ENCODE measurements at places on chromosomes 7 and 10.
A peak's percentile ranks its signal among the peaks of the same experiment; 100 is the strongest.

DNA sequence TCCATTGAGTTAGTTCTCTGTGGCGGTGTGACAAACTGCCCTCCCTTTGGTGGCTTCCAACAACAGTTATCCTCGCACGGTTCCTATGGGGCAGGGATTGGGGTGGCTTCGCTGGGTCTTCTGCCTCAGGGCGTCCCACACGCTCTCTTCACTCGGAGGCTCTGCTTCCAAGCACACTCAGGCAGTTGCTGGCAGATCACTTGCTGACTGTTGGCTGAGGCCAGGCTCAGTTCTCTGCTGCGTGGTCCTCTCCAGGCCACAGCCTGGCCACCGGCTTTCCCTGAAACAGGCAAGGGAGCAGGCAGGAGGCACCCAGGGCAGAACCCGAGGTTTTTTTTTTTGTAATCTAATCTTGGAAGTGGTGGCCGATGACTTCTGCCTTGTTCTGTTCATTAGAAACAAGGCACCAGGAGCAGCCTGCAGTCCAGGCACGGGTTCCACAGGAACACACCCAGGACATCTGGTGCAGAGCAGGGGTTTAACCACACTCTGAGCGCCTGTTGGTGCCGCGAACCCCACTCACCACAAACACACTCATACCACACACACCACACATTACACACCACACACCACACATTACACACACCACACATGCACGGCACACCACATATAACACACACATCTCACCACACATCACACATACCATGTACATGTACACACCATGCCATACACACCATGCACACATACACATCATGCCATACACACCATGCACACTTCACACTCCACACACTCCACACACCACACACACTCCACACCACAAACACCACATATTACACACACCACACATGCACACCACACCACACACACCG lies 112.2 kb downstream of the PTPN20 start:
- DNase-seq: no peak

GRCh38 chr10:63209705-63210104 lies 76.6 kb downstream of the NRBF2 start:
- no peak for DNase-seq

- DNase-seq: no peak
Measured at GRCh38 chr10:97850446-97850845, 803 bp downstream of the GOLGA7B start.

GRCh38 chr7:12706900-12707536 lies 19.6 kb downstream of the ARL4A start:
- no peak for DNase-seq

GRCh38 chr10:88343761-88344484 lies 239.2 kb downstream of the RNLS start:
- peak; percentile 2 for DNase-seq

DNA sequence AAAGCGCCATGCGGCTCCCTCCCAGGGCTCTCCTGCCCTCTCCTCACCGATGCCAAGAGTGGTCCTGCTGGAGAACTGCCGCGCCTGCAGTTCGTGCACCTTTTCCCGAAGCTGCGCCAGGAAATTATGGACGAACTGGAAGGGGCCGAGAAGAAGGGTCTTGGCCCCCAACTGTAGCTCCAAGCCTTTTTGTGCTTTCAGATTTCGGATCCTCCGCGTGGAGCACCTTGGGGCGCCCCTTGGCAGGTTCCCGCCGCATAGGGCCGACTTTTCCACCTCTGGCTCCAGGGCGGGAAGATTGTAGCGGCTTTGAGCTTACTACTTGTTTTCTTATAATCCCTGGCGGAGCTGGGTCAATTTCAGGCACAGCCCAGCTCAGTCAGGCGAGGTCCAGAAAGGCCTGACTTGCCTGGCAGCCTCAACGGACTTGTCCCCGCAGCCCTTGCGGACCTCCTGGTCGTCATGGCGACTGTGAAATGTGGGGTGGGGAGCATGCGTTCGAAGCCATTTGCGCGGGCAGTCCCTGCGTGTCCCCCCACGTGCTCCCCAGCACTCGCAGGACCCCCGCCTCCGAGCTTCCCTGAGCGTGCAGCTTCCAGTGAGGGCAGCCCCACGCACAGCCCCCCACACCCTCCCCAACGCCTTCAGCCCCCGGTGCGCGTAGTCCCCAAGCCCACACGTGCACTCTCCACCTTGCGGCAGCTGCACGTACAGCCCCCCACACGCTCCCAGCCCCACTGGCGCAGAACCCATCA lies 129.9 kb downstream of the KBTBD2 start:
- no peak for DNase-seq

- no peak for DNase-seq
Measured at GRCh38 chr7:151838861-151839381, 38.0 kb downstream of the PRKAG2 start.

GRCh38 chr7:5477126-5477525 lies 53.5 kb upstream of the TNRC18 start:
- DNase-seq: no peak

DNA sequence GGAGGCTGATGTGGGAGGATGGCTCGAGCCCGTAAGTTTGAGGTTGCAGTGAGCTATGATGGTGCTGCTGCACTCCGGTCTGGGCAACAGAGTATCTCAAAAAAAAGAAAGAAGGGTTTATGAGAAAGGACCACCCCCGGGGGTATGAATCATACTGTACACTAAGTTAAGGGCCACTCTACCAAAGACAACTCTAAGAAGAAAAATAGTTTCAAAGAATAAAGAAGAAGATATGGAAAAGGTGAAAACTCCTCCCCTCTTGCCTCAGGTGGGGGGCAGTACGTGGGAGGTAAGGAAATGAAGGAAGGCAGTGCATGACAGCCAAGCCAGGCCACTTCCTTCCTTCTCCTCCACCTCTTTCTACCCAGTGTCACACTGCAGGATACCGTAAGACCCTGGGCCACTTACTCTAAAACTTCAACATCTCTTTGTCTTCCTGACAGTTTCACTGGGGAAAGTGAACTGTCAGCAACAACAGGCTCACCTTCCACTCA lies 61.3 kb downstream of the PIP4K2A start:
- DNase-seq: no peak

DNA sequence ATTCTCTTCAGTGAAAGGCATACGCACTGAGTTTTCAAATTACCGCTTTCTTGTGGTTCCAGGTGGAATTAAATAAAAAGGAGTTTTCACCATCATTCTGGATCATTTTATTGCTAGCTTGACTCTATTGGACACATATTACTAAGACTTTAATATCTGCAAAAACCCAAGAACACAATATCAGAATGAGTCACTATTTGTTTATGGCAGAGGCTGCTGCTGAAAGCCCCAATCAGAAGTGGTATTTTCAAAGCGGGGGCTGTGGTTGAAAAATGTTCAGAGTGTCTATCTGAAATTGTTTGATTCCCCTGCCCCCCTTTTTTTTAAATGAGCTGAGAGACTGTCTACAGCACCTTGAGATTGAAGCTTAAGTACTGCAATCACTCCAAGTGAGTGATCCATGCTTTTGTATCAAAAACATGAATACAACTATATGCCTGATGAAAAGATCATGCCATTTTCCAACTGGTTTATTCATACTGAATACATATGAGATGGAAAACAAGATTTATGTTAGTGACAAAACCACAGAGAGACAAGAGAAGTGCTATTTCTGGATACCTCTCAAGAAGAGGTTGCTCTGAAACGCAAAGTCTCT lies 376.4 kb downstream of the HTR7 start:
- DNase-seq: no peak

DNA sequence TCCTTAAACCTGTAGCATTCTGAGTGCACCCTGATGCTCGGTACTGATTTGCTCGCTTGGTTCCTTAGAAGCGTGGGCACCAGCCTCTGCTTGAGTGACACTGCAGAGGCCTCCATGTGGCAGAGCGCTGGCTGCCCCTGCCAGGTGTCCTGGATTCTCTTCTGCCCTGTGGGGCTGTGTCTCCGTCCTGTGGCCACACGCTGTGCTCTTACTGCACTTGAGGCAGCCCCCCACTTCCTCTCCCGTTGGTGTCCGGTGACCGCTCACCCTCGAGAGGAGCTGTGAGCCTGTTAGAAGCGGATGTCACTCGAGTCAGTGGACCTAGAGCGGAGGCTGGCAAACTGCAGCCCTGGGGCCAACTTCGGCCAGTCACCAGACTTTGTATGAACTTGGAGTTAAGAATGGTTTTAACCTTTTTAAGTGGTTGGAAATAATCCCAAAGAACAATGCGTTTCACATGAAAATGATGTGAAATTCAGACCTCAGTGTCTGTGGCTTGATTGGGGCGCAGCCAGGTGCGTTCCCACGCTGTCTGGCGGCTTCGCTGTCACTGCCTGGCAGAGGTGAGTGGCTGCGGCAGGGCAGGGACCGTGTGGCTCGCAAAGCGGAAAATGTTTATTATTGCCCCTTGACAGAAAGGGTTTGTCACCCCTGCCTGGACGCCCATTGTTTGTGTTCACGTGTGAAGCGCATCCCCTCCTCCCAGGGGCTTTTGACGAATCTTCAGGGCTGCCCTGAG lies 114.6 kb downstream of the CYTH3 start:
- no peak for DNase-seq

- DNase-seq: no peak
Measured at GRCh38 chr7:99083733-99084132, 60.2 kb downstream of the SMURF1 start.

- no peak for DNase-seq
Measured at GRCh38 chr7:71485586-71485985, 353.6 kb downstream of the GALNT17 start.

- peak; percentile 18 for DNase-seq
Measured at GRCh38 chr7:112938863-112939573, 147.6 kb downstream of the GPR85 start.

GRCh38 chr7:21352540-21353387 lies 75.1 kb upstream of the SP4 start:
- DNase-seq: no peak

DNA sequence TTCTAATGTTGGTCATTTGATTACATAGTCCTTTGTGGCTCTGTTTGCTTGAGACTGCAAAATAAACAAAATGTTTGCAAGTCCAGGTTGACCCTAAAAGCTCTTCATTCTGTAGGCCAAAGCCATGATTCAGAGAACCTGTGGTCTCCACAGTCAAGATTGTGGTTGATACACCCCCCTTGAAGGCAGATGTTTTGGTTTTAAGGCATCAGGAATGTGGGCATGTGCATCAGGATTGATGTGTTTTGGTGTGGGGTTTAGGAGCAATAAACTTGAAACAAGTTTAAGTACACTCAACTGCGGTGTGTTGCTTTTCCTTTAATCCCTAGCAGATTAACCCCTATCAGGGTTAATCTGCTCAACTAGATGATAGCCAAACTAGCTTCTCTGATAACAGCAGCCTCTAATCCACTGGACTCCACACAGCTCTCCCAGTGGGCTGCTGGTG lies 379.1 kb upstream of the GALNT17 start:
- peak; percentile 55 for DNase-seq

DNA sequence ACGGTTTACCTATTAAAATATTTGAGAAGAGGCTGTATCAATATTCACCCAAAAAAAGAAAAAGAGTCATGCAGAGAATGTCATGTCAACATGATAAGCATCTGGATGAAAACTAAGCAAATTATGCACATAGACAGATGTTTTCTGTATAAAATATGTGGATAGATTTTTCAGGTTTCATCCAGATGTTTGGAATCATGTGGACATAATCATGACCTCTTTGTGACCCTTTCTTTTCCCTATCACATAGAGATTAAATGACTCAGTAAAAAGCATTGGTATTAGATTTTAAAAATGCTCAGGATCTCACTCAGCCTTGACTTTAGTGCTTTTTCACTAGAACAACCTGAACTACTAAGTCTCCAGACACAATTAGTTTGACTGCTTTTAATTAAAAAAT lies 90.0 kb downstream of the FOXP2 start:
- DNase-seq: no peak

DNA sequence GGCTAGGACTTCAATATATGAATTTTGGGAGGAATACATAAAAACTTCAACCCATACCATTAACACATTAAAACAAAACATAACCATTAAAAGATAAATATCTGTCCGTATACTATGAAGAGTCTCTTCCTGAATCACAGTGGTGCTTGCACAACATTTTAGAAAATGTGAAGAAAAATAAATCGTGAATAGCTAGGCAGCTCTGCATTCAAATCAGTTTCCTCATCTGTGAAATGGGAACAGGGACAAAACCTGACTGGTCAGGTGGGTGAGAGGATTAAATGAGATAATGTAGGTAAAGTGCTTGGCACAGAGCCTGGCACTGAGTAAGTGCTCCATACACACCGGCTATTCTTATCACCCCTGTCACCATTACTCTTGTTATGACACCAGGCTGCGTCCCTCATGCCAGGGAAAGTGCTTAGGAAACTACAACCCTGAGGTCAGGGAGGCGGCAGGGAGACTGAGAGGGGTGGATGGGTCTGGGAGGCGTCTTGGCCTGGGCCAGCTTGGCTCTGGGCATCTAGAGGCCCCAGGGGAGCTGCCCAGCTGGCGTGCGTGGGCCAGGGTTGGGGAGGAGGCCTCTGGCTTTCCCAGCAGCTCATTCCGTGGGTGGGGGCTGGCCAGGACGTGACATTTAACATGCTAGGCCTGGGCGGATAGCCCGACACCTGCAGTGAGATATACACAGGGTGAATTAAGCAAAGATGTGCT lies 78.3 kb downstream of the SH3PXD2A start:
- DNase-seq: no peak

DNA sequence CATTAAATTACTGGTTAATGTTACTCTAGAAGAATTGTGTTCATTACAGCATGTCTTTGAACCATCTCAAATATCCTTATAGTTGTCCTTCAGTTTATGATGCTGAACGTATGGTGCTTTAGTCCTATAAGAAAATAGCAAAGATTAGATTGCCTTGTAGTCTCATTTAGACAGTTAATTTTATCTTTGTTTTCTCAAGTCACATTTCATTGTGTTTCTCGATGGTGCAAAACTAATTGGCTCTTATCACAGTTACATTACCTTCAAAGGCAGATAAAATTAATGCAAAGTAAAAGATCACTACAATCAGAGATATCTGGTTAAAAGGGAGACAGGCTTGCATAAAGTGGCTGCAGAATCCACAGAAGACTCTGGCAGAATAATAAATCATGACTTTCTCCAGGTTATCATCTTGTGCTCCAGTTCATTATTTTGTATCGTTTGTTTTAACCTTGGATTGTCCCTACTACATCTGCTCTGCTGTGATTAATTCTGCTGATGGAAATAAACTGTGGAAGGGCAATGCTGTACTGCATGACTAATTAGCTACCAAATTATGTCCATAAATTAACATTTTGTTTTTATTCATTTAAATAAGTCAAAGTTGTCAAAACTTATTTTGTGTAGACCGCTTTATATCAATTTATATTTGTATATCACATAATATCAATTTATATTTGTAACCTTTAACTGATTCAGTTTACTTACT lies 24.2 kb downstream of the PRPS1L1 start:
- DNase-seq: no peak

DNA sequence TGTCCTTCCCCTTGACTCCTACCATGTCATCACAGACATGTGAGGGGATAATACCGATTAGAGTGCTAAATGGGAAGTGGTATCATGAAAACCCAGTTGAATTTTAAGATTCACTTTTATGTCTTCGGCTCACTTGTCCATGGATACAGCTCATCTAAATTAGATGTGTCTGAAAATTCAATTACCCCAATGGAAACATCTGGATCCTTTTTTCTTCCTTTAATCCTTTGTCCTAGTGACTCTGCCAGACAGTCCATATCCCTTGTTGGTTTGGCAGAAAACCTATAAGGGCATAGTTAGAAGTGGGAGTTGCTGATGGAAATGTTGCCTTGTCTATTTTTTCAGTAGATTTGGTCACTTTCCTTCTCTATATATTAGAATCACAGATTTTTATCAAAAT lies 271.9 kb downstream of the MTERF1 start:
- no peak for DNase-seq

GRCh38 chr10:105197598-105198364 lies 556.7 kb downstream of the SORCS3 start:
- DNase-seq: no peak
